ENCODE measurements at places on chromosomes 13 and 19. TPM values are rescaled to one million over a fixed set of nuclear protein-coding genes. Genes with fewer than 3 reads are reported as not detected.

GRCh38 chr13:35994131-35994966, 136.8 kb downstream of the DCLK1 start:
- H3K36me3 ChIP-seq = no peaks in the 10 kb centered on the region
- DNase-seq = no peak
- no peaks in the 10 kb centered on the region for H3K27me3 ChIP-seq
- no peak overlapping the region for H3K4me3 ChIP-seq
- no peak overlapping the region for H3K27ac ChIP-seq
- no peaks in the 10 kb centered on the region for H3K4me1 ChIP-seq

- no peak overlapping the region for H3K27ac ChIP-seq
- H3K36me3 ChIP-seq = peaks cover 3% of the 10 kb centered on the region
- DNase-seq = no peak
- H3K27me3 ChIP-seq = no peaks in the 10 kb centered on the region
Measured at GRCh38 chr19:38081547-38082255, 142.3 kb downstream of the DPF1 start.

DNA sequence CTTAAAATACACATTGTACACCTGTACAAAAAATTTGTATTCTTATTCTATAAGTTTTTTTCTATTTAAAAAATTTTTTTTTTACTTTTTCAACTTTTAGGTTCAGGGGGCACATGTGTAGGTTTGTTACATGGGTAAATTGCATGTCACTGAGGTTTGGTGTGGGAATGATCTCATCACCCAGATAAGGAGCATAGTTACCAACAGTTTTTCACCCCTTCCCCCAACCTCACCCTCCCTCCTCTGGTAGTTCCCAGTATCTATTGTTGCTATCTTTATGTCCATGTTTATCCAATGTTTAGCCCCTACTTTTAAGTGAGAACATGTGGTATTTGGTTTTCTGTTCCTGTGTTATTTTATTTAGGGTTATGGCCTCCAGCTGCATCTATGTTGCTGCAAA, 89.9 kb downstream of the CDK8 start:
- H3K36me3 ChIP-seq = peaks cover 2% of the 10 kb centered on the region
- no peaks in the 10 kb centered on the region for H3K4me1 ChIP-seq
- no peak overlapping the region for H3K27ac ChIP-seq
- no peak for DNase-seq
- no peaks in the 10 kb centered on the region for H3K27me3 ChIP-seq

Gene PRR22
- 3.5 TPM for total RNA-seq

Gene FAM216B
- total RNA-seq = not detected

Gene SMIM17
- total RNA-seq = not detected
